Activated CD8-positive, alpha-beta memory T cell treated with anti-CD3 and anti-CD28 coated beads for 4 hours (primary cell): ENCODE measurements at places on chromosomes 4 and X.

- DNase-seq = no peak
Measured at GRCh38 chr4:82429728-82430192, 502 bp downstream of the HNRNPDL start.

DNA sequence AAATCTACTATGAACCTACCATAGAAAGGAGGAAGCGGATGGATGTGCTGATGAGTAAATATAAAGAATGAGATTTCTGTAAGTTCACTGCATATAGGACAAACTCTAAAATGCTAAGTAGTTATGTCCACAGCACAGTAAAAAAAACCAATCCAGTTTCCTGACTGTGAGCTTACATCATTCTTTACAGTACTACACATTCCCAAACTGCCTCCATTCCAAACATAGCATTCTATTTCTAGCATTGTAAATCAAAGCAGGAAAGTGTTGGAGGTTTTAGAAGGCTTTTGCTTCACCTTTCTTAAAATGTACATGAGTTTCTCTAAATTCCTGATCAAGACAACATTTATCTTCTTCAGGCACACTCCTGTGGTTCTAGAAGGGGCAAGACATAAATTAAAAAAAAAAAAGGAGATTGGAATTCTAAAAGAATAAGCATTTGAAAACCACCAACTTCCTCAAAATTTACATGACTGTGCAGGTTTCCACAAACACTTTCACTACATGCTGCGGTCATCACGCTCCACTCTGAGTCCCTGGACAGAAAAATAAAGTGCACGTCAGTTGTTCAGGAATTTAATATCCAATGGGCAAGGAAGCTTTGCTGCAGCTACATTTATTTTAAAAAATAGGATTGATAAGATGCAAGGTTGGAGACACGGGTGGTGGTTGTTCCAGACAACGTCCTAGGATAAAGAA is 297.6 kb upstream of the STS start:
- DNase-seq = no peak

DNA sequence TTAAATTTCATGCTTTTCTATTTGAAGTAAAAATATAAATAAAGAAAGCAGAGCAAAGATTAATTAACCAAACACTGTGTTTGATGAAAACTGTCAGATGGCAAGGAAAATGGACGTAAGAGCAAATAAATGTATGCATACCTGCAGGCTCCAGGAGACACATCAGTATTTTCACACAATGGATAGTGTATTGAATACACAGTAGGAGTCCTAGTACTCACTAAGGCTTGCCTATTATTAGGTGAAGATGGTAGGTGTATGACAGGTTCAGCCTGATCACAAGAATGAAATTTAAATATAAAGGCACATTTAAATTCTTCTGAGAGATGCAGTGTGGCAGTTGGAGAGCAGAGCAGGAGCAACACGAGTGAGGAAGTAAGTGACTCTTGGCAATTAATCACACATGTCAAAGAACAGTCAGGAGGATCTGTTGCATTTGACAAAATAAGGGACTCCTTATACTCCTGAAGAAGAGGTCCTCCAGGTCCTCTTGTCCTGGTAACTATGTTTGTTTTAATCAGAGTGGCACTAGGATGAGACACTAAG is 106.0 kb upstream of the NDST4 start:
- no peak for DNase-seq

- DNase-seq = no peak
Measured at GRCh38 chr4:1480720-1481119, 74.5 kb upstream of the NKX1-1 start.

- no peak for DNase-seq
Measured at GRCh38 chrX:23383411-23383810, 48.8 kb downstream of the PTCHD1 start.
